HS-5 (cell line): ENCODE measurements at places on chromosomes 4 and X.

GRCh38 chrX:68823413-68824151, 5.2 kb upstream of the EFNB1 start:
- DNase-seq = no peak

- no peak for DNase-seq
These were observed 343.5 kb downstream of the IDS start for GRCh38 chrX:149161435-149162088.

- DNase-seq = no peak
These were observed 17.3 kb upstream of the TBC1D14 start for GRCh38 chr4:6892190-6892908.

- no peak for DNase-seq
These were observed 62.4 kb upstream of the CRMP1 start for GRCh38 chr4:5955201-5955821.

DNA sequence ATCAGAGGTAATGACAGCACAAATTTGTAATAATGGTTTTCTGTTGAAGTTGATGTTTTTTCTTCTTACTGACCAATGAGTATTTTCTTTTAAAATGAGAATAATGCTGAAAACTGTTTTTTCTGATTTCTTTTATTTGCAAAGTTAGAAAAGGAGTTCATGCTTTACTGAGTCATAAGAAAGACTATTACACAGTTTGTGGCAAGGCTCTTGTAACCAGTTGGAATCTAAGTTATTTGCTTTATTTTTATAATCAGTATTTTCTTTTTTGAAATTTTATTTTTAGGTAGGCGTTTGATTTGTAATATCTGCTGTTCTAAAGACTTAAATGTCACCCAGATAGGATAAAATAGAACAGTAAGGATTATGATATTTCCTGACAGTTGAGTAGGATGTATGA, 25.5 kb downstream of the ANAPC4 start:
- DNase-seq = no peak

- DNase-seq = no peak
These were observed 10.6 kb upstream of the AMOT start for GRCh38 chrX:112851161-112851779.

DNA sequence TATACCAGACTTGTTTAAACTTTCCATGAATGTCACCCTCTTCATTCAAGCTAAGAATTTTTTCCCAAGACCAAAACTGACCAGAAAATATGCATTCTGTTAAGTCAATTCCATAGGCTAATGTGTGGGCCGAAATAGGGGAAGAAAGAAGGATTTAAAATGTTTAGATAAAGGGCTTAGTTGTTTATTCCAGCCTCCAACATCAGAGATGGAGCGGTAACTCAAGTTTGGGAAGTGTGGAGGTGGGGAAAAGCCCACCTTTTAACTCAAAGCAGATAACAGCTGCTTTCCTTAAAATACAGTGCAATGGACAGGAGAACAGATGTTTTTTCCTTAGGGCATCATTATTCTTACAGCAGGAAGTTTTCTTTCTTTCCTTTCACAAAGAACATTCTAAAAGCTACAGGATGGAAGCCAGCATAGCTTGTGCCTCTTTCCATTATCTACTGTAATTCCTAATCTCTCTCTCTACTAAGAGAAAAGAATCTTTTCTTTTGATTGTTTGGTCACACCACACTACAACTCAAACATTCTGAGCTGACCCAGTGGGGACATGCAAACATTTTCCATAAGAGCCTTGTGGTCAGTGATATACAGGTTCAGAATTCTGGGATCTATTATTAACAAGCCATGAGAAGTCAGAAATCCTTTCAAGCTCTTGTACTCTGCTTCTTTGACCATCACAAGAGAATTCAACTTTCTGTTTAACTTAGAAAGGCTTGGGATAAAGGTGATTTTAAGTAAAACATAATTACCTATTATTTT, 101.6 kb downstream of the PDE5A start:
- DNase-seq = no peak

- no peak for DNase-seq
These were observed 985.0 kb downstream of the C4orf33 start for GRCh38 chr4:130080872-130081451.

DNA sequence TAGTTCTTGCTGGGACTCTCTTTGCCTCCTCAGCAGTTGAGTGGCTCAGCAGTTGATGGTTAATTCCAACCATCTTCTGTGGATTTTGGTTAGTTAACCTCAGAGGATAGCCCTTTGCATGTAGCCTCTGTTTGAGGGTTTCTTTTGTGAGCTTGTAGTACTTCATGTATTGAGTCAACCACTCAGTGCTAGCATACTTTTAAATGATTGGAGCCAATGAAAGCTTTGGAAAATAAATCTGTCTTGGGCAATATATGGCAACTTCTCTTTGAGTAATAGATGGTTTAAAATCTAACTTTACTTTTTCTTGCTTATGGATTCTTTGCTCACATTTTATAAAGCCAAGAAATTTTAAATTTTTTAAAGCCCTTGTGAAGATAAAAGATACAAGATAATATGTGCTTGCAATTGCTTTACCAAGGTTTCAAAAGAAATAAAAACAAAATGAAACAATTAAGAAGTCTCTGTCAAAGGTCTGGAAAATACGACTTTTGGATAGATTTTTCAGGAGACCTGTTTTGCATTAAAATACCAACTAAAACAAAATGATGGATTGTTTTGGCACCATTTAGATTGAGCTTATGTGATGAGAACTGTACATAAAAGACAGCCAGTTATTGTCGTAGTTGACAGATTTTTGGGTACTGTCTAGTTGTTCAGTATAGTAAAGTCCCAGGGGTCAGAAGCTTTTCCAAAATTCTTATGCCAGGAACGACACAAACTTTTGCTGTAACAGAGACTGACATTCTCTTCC, 181.9 kb downstream of the SPRY1 start:
- DNase-seq = no peak

DNA sequence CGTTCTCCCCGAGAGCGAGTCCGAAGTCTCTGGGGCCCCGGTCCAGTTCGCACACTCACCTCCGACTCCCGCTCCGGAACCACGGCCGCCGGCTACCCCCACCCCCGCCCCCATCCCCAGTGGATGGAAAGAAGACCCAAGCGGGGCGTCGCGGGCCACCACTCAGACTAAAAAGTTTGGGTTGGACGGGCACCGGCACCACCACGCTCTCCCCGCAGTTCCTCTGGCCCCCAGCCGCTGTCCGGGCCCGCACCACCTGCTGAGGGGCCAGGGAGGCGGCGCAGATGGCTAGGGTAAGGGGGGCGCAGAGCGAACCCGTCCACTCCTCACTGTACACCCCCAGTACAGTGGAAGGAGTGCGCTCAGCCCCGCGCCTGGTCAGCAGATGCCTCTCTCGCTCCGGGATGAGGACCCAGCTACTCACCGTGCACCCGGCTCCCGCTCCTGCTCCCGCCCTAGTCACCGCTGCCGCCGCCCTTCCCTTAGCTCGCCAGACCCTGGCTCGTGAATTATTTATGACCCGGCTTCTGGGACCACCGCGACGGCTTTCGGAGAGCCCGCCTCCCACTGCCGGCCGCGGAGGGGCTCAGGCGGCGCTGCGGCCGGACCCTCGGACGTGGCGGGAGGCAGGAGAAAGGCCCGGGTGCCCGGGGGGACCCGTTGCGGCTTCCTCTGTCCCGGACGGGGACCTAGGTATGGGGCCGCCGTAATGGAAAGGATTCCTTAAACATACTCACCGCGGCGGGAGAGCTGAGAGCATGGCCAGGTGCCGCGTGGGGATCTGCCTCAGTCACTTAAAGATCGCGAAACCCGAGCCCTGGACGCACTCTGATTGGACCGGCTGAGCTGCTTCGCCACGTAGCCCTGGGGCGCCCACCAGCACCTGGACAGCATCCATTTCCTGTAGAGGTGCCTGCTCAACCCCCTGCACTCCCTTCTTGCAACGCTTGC, at the start of gene PROM1:
Gene PROM1 (minus strand): TSS at position 783 of the 951 bp plus-strand sequence. CDS start 8,117 bp downstream, outside the sequence.
- no peak for DNase-seq

GRCh38 chr4:154590329-154591006, at the start of gene FGA:
FGA (minus strand) TSS chr4:154590742; CDS start chr4:154590687, 55 bp downstream.
- DNase-seq = no peak

DNA sequence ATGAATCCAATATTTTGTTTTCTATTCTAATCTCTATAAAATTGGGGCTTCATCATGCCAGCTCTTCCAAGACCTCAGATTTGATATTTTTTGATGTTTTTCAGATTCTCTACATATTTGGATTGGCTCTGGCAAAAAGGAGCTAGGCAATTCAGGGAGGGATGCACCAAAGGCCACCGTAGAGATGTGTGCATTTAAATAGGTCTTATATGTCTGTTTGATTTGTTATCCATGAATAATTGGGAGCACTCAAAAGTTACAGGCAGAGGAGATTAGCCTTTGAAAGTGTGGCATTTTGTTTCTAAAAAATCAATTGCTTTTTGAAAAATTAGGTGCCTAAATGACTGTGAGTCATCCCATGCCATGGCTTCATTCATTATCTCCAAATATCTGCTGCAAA, 147.1 kb upstream of the RPS6KA6 start:
- DNase-seq = no peak

DNA sequence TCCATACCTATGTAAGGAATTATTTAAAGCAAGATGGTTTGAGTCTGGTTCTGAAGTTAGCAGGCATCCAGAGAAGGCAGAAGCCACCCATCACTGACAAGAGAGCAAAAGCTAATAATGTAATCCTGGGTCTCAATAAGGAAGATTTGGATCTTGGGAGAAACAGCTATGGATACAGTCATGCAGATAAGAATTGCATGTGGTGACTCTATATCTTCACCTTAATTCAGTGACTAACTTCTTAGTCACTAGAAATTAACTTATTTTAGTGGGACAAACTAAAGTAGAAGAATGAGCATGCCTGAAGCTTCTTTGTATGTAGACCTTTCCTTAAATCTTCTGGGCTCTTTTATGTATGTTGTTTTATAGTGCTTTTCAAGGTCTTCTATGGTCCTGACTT, 66.6 kb downstream of the ATP10D start:
- DNase-seq = no peak

DNA sequence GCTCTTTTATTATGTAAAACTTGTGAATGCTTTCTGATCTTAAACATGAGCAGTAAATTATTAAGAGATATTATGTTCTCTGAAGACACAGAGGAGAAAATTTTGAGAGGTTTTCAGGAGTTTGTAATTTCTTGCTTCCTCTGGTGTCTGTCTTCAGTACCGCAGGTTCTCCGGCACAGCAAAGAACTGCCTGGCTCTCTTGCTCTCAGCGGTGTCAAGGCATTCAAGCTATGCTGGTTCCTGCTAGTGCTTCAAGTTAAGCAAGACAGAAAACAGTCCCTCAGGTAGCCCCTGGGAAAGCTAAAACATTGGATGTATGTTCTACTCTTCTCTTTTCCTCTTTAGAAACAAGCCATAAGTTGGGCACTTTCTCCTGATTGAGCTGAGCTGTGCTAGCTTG, 120.2 kb upstream of the CENPE start:
- DNase-seq = no peak

- DNase-seq = no peak
These were observed 14.4 kb downstream of the ABCG2 start for GRCh38 chr4:88144048-88144447.

DNA sequence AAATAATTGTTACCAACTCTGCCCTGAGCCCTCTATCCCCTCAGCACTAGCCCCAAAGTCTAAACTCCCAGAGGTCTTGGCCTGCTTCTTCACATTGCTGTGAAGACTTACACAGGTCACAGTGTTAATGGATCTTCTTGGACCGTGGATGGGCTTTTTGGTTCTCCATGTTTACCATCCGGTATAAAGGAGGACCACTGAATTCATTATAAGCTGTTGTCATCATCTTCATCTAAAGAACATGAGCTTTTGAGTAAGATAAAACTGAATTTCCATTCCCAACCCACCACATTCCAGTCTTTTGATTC, 8.5 kb downstream of the NUDT11 start:
- DNase-seq = no peak

GRCh38 chr4:123299212-123299691, 97.3 kb upstream of the SPRY1 start:
- DNase-seq = peak; percentile 40

- no peak for DNase-seq
These were observed 352.6 kb upstream of the FAM241A start for GRCh38 chr4:111792632-111793031.

DNA sequence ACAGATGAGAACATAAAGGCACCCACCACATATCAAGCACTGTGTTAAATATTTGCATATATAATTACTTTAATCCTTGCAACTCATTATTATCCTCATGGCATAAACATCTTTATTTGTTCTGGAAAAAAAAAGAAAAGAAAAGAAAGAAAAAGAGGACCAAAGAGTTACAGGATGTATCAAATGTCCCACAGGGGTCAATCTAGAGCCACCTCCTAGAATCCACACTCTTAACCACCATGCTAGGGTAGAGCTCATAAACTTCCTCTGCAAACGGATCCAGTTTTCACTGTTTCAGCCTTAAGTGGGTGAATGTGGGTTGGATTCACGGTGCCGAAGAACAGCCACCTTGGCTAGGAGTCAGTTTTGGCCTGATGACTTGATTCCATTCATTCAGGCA, 171.1 kb upstream of the PPARGC1A start:
- no peak for DNase-seq
